Cardiac septum (tissue), 1 donor: ENCODE measurements at places on chromosomes 5 and 9. TPM values are rescaled to one million over a fixed set of nuclear protein-coding genes. Genes with fewer than 3 reads are reported as not detected.

PARP8 gene
- total RNA-seq, result 5.5 TPM

HEMGN gene
- total RNA-seq, result 0.48 TPM

PCDHAC1 gene
- 0.19 TPM for total RNA-seq

F2R gene
- total RNA-seq, result 33.5 TPM

DNA sequence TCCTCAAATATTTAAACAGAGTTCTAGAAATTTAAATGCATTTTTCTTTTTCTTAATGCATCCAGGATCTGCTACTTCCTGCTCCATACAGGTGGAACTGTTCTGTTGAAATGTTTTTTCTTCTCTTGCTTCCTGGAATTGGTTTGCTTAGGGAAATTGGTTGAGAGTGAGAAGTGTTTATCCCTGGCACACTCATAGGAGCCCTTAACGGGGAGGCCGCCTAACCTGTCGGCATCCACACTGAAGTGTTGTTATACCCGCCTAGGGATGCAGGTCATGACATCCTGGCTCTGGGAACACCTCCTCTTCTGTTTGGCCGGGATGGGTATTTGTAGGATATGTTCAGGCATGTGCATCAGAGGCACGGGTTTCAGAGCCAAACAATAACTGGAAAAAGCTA, 239.7 kb downstream of the GADD45G start:
- no peak for DNase-seq

DNA sequence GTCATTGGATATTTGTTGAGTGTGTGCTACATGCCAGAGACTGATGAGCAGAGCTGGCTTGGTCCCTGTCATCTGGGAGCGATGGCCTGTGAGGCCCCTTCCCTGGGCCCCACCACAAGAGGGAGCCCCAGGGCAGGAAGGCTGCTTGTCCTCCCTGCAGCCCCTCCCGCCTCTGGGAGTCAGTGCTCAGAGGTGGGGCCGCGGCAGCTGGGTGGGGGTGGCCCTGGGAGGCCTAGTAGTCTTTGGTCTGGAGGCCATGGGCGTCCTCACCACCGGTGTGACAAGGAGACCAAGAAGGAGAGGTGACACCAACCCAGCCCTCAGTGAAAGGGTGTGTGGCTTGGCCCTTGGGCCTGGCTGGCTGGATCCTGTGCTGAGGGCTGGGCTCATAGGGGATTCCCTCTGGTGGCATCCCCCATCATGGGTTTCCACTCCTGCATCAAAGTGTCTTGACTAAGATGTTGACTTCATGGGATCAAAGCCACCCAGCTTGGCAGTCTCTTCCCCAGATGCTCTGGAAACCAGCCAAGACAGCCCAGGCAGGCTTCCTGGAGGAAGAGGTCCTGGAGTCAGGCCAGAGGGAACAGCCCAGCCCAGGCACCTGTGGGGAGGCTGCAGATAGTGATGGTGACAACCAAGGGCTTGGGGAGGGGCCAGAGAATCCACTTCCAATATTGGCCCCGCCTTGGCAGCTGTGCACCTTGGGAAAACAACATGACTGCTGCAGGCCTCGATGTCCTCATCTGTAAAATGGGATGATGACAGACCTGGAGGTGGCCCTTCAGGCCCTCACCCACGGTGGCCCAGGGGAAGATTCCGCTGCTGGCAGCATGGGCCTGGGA, 166.7 kb downstream of the GAPVD1 start:
- no peak for DNase-seq

GRCh38 chr5:88879724-88880123, 3.3 kb downstream of the MEF2C start:
- no peak for DNase-seq

GRCh38 chr9:126615245-126615790, 1.6 kb downstream of the LMX1B start:
- no peak for DNase-seq

DNA sequence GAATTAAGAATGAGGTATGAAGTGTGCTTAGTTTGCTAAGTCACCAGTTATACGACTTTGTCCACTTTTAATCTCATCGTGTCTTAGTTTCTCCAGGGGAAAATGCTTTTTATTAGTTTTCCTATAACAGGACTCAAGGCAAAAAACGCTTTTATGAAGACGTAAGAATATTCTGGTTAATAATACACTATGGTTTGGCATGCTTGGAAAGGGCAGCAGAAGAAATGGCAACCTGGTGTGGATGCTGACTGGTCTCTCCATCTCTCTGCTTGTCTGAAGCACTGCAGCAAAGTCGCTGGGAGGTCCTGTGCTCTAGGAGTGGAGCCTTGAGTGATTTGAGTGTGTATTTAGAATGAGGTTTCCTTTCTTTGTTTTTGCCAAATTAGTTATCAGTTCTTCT, 78.8 kb downstream of the ZSWIM6 start:
- no peak for DNase-seq

- no peak for DNase-seq
Observed at GRCh38 chr9:79123415-79123814, 448.4 kb upstream of the TLE4 start.
